ENCODE measurements at places on chromosomes 6 and 20.

GRCh38 chr6:150229436-150230163 lies 86.8 kb downstream of the PPP1R14C start:
- no peak for DNase-seq

DNA sequence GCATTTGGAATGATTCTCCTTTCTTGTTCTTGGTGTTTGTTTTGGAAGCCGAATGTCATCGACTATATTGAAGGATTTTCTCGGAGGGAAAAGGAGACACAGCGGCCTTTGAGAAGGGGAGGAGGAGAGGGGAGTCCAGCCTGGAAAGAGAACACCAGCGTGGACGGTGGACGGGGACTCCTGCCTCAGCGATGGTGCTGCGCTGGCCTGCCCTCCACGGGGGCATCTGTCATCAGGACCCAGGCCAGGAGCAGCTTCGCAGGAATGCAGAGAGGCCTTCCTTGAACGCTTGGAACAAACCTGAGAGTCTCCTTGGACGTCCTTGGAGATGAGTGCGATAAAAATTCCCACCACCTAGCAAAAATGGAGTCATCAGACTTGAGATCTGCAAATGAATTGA lies 8.3 kb upstream of the C6orf118 start:
- no peak for DNase-seq

GRCh38 chr20:51345601-51346101 lies 196.9 kb downstream of the NFATC2 start:
- no peak for DNase-seq

DNA sequence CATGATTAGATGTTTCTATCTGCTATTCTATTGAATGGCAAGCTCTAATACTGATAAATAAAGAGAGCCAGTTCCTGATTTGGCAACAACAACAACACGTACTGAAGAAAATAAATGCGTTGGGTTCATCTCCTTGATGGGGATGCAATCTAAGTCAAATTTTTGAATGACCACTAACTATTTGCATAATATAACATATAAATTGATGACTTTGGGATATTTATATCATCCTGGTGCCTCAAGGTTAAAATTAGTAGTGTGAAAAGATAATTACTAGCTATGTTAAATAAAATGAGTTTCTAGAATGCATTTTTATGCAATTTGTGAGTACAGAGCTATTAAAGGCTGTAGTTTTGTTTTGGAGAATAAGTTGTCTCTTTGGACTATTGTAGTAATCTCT lies 896.4 kb downstream of the KIF16B start:
- no peak for DNase-seq

DNA sequence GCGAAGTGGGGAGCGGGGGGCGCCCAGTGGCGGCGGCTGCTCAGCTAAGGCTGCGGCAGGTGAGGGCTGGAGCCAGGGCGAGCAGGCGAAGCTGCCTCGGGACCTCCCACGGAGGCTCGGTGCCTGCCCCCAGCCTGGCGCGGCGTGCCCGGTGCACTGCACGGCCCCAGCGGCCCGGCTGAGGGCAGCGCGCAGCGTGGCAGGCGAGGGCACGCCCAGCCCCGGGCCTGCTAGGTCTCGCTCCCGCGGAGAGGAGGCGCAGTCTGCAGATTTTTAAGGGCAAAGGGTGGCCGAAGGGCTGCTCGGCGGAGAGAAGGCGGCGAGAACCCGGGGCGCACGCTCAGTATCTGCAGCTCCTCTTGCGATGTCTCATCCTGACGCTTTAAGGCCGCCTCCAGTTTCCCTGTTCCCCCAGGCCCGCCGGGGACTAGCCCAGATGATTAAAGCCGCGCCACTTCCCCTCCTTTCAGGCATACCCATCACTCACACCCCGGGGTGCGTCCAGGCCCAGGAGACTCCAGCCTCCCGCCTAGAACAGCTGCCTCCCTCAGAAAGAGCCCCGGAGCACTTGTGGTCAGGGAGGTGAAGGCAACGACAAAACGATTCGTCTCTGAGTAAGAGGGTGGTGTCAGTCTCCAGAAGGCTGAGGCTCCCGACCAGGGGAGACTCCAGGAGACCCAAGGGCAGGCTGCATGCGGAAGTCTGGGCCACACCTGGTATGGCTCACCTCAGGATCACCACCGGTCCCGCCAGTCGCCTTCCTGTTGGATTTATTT lies at the start of gene FERMT1:
FERMT1 (minus strand) TSS at position 158 of the 776 bp plus-strand sequence. CDS start 3,476 bp downstream, outside the sequence.
- no peak for DNase-seq

DNA sequence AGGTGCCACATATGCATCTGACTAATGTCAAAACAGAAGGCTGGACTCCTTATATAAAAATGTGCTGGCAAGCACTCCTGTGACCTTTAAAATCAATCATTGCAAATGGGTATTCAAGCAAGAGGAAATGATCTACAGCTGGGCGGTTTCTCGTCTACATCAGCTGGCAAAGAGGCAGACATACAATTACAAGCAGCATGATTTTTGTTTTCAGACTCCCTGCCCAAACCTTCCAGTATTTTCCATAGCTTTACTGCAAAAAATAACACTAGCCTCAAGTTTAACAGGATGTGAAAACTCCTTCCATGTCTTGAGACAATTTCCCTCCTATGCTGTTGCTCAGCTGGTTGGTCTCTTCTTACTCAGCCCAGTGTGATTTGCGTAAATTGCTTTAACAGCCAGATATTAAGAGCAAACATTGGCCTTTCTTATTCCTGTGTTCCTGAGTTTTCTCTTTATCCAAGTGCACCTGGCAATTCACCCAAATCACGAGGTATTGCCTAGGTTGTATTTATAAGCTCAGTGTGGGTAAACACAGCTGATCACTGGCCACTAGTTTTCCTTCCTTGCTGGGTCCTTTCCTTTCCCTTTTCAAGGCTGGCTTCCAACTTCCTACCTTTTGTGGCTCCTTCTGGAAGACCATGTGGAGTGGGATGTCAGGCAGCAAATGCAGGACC lies 130.4 kb downstream of the MOXD1 start:
- DNase-seq: no peak

GRCh38 chr20:62430311-62430853 lies 3.0 kb upstream of the RBBP8NL start:
- DNase-seq: no peak

GRCh38 chr6:130944486-130944885 lies 117.3 kb downstream of the SMLR1 start:
- no peak for DNase-seq

DNA sequence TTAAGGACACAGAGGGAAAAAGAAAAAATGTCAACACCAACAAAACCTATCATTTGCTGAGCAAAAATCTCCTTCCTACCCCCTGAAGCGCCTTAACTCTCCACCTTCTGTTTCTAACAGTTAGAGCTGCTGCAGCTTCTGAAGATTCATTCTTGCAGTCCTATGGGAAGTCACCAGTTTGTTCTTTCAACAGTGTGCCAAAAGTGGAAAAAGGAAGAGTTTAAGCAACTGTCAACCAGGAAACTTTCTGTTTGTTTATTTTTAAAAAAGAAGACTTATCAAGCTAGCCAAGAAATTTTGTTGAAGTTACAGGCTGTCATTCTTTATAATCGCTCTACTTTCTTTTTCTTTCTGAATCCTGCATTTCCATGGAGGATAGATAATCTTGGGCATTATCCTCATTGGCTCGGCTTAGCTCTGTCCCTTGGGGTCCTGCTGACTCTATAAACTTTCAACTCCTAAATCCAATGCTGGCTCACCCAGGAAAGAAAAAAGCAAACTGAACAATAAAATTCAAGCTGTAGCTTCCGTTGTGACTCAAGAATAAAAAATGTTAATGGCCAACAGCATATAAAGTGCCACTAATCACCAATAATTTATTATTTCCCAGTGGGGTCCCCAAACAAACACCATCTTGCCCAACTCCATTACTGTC lies 172.8 kb upstream of the CITED2 start:
- DNase-seq: no peak

- peak; percentile 55 for DNase-seq
Observed at GRCh38 chr6:118725944-118726343, 74.6 kb upstream of the CEP85L start.

DNA sequence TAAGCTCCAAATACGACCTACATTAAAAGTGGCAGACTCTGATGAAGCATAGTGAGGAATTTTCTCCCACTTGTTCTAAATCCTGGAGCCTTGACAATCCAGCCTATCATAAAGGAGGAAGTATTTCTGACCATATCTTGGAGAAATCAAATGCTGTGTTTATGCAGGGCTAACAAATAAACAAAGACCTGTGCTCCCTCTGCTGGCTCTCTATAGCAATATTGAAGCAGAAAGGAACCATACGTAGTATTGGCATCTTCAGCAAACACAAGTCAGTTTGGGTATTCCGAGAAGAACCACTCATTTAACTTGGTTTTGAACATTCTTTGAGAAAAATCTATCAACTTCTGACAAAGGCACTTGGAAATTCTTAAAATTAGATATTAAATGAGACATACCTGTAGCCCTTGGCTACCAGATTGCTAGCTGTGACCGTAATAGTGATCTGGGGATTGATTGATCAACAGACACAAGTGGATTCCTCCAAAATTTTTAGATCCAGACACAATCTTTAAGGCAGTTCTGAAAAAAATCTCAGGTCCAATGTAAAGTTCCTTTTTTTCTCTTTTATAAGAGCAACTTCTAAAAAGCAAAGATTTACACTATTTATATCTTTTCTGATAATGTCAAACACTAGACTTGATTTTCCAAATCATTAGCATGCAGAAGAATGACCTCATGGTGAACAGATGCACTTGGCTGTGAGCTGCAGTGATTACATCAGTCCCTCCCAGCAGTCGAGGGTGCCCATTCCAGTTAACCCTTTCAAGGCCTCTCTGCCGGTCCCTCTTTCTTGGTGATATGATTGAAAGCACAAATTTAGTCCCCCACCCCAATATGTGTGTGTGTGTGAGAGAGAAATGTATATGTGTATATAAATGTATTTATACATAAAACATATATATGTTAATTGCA lies 40.2 kb downstream of the INSM1 start:
- DNase-seq: no peak

GRCh38 chr20:34709831-34710567 lies 5.9 kb downstream of the TP53INP2 start:
- DNase-seq: peak; percentile 24

- no peak for DNase-seq
Observed at GRCh38 chr6:37347670-37348111, 6.1 kb upstream of the RNF8 start.

DNA sequence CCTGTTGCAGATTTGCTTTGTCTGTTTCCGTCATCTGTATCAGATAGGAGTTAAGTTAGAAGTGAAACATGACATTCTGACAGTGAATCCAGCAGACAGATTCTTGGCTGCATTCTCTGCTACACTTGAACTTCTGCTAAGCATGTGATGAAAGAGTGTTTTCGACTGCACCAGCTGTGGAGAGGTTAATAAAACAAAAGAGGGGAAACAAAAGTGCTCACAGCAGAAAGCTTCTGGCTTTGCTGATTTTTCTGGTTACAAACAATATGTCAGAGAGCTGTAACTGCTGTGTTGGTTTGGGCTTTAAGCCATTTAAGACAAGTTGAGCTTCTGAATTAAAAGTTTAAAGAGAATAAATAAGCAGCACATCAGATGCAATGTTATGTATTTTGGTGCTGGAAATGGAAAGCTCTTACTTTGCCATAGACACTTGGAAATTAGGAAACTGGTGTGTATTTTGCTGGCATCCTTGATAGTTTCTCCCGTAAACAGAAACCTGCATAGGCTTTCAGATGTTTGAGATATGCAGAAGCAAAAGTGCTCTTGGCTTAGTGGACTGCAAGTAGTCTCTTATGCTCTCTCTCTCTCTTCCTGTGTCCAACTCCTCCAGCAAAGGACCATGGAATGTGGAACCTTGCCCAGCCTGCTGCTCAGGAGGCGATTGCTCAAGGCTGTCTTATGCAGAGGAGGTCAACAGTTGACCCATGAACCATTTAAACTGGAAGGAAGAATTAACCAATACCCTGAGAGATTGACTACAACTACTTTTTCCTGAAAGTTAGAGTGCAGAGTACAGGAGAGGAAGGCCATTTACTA lies 104.9 kb downstream of the RPS12 start:
- DNase-seq: no peak

- no peak for DNase-seq
Observed at GRCh38 chr6:8375916-8376315, 59.4 kb downstream of the SLC35B3 start.

DNA sequence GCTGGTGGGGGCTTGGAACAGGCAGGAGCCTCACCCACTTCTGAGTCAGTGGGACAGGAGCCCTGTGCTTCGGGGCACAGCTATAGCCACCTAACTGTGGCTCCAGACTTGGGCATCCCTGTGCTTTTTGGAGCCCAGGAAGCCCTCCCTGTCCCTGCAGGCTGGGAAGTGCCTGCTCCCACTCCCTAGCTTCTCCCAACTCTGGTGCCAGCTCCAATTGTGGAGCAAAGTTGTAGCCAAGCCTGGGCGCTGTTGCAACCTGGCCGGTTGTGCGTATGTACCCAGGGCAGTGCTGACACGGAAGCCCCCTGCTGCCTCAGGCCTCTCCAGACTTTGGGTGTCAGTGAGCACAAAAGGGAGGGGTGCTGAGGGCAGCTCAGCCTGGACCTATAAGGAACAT lies 601.7 kb upstream of the GJE1 start:
- DNase-seq: no peak

DNA sequence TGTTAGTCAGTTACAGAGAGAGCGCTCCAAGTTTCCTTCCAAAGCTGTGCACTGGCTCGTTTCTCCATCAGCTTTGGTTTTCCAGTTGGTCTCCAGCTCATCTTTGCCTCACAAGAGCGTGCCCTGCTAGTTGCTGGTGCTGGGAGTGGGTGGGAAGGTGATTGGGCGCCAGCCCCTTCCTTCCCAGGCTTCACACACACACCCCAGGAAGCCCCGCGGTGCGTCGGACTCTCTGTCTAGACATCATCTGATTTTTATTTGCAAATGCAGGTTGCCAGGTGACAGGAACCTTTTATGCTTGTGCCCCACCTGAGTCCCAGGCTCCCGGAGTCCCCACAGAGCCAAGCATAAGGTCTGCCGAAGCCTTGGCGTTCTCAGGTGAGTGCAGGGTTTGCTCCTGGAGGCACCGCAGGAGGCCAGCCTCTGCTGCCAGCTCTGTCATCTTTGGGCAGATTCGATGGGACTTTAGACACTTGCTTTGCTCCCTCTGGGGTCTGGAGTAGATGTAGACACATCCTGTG lies 7.1 kb downstream of the IRF4 start:
- DNase-seq: no peak
